Ecto neural progenitor cell (in vitro differentiated cells): ENCODE measurements at places on chromosomes 12 and 14.

DNA sequence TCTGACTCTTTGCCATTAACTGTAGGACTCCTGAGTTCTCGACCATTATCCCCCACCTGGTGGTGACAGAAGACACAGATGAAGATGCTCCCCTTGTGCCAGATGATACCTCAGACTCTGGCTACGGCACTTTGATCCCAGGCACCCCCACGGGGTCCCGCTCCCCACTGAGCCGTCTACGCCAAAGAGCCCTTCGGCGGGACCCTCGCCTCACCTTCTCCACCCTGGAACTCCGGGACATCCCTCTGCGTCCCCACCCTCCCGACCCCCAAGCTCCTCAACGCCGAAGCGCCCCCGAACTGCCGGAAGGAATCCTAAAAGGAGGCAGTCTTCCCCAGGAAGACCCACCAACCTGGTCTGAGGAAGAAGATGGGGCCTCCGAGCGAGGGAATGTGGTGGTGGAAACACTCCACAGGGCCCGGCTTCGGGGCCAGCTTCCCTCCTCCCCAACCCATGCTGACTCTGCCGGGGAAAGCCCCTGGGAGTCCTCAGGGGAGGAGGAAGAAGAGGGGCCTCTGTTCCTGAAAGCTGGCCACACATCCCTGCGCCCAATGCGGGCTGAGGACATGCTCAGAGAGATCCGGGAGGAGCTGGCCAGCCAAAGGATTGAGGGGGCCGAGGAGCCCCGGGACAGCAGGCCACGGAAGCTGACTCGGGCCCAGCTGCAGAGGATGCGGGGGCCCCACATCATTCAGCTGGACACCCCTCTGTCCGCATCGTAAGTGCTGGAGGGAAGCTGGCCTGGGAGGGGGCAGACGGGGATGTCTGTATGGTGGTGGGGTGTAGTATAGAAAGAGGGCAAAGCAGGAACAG is 14.4 kb downstream of the TNFRSF1A start:
- DNase-seq = no peak

DNA sequence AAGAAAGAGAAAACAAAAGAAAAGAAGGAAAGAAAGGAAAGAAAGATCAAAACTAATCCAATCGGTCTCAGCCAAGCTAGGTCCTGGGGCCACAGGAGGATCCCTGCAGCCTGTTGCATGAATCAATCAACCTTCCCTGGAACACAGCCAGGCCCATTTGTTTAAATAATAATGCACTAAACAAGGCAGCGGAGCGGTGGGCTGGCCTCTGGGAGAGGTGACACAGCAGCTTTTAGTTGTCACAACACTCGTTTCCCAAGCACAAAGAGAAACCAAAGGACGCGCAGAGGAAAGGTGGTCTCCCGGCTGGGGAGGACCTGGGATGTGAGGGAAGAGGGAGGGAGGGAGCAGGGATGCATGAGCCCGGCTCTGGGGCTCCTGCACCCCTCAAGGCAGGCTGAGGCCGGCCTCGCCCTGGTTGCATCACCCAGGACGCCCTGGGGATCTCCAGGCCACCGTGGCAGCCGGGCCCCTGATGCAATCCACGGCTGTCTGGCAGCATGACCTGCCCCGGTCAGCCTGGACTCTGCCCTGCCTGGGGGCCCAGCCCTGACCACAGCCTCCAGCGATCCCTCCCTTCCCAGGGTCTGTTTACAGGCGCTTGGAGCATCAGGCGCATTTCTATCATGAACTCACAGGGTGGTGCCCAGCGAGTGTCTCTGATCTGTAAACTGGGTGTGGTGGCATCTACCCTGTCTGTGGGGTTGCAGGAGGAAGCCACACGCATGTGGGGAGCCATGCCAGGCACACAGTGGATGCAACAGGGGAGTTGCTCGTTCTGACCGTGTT is 32.5 kb downstream of the MMP17 start:
- DNase-seq = peak; percentile 73

- no peak for DNase-seq
These were observed 82.4 kb downstream of the SYT10 start for GRCh38 chr12:33357181-33357580.

DNA sequence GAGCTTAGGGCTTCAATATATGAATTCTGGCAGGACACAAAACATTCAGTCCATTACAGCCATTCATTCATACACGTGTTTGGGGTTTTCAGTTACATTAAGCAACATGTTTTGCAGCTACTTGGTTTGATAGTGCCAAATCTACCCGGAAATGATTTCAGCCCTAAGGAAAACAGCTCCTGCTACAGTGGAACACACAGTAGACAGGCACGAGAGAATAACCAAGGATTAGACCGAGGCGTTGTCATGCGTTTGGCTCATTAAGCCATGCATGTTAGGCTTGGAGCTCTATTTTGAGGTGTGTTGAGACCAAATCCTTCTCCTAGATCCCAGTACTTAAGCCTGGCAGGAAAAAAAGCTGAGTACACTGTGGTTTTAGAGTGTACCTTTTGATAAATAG is 177.4 kb downstream of the PRKCH start:
- DNase-seq = no peak

- DNase-seq = no peak
These were observed 208.8 kb downstream of the EPS8 start for GRCh38 chr12:15580431-15580830.

GRCh38 chr12:46723629-46724419 is 102.0 kb downstream of the SLC38A4 start:
- no peak for DNase-seq

DNA sequence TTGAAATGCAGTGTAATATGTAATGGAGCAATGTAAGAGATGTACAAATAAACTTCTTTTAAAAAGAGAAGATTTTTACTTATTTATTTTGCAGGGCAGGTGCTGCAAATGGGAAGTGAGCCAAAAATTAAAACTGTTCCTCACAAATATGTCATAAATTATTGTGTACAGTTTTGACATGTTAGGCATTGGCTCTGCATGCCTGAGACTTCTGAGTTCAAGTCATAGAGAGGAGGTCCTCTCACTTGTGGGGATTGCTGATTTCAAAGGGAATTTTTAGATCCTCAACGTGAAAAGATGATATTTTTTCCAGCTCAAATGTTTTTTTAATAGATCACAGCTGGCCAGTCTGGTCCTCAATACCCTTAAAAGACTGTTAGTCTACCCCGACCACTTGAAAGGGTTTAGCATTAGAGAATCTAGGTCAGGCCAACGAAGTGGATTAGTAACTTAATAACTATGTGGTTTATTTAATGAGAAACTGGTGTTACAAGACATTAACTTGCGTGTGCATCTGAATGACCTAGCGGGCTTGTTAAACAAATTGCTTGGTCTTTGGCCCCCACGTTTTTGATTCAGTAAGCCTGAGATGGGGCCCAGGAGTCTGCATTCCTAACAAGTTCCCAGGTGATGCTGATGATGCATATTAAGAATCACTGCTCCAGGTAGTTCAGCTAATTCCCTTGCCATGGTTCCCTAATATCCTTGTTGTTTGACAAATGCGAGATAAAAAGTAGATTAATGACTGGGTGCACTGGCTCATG is 30.9 kb upstream of the WDR89 start:
- no peak for DNase-seq

DNA sequence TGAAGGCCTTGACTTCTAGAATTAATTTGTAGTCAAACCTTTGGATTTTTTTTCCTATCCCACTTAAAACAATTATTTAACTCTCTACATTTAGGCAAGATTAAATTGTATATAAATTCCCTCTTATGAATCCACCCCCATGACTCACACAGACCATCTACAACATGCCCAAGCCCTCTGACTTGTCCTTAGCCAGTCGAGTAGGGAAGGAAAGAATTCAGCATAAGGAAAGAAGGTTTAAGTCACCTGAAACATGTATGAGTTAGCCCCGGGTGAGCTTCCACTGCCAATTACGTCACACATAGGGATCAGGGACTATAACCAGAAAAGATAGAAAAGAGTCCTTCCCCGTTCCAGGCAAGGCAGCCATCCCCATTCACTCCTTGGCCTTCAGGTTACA is 14.9 kb upstream of the RESF1 start:
- DNase-seq = no peak

- DNase-seq = no peak
These were observed 1.1 kb upstream of the ARG2 start for GRCh38 chr14:67618617-67619063.

GRCh38 chr14:55451398-55451797 is 11.0 kb upstream of the TBPL2 start:
- no peak for DNase-seq

DNA sequence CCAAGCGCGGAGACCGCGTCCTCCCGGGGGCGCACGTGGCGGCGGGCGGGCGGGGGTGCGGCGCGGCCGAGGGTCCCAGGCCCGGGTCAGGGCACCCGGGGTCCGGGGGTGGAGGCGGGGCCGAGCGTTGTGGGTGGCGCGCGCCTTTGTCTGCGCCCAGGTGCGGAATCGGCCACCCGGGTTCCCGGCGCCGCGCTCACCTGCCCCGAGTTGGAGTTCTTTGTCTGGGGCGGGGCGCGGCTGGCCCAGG is 50.1 kb downstream of the LRCOL1 start:
- peak; percentile 79 for DNase-seq

DNA sequence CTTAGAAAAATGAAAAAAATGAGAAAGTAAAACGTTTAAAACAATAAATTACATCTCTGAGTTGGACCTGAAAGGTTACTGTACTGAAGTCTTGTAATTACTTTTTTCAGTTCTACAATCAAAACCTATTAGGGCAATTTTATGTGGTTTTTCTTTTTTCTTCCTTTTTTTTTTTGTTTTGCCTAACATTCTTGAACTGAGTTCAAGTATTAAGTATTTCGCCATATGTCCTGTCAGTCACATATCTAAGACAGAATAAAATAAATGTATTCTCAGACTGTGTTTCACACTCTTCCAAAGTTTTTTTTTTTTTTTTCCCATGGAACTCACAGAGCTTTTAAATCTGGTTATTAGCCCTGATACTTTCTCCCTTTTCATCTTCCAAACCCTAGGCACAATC is 172.0 kb downstream of the BCAT1 start:
- DNase-seq = no peak

GRCh38 chr14:74290415-74290814 is 12.3 kb downstream of the ABCD4 start:
- DNase-seq = no peak

DNA sequence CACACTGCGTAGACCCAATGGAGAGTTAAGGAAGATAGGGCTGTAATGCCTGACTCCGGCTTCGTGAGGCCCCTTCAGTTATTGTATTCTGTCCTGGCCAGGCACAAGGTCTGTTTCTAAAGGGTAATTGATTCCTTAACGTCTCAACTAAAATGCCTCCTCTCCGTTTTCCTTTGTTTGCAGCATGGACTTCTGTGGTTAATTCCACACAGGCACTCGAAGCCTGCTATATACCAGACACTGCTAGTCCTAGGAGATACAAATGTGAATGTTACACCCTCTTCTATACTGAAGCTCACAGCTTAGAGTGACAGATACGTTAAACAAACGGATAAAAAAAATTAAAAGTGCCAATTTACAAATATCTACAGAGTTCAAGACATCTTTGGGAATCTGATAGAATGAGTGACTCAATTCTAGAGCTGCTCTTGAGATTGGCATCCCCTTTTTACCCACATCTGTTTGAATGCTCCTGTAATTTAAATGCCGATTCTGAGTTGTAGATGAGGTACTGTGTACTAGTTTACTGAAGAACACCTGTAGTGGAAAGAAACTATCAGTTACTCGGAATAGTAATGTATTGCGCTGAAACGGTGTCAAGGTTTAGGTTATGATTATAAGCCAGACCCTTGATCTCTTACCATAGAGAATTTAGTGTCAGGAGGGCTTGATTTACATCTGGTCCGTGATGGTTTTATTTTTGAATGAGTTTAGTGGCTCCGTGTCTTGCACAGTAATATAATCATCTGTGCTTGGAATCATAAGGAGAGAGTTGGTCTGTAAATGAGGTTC is 784 bp downstream of the PSMA6 start:
- DNase-seq = no peak

GRCh38 chr14:100649173-100649519 is 61.9 kb upstream of the BEGAIN start:
- no peak for DNase-seq

GRCh38 chr14:34461334-34462131 is 507 bp downstream of the SPTSSA start:
- DNase-seq = peak; percentile 73

GRCh38 chr14:51818748-51819380 is 41.5 kb upstream of the GNG2 start:
- no peak for DNase-seq

- no peak for DNase-seq
These were observed 165.6 kb upstream of the TMCC3 start for GRCh38 chr12:94815958-94816357.

GRCh38 chr14:100622224-100622623 is 35.0 kb upstream of the BEGAIN start:
- DNase-seq = no peak
